ENCODE measurements at places on chromosomes 7 and 10.

DNA sequence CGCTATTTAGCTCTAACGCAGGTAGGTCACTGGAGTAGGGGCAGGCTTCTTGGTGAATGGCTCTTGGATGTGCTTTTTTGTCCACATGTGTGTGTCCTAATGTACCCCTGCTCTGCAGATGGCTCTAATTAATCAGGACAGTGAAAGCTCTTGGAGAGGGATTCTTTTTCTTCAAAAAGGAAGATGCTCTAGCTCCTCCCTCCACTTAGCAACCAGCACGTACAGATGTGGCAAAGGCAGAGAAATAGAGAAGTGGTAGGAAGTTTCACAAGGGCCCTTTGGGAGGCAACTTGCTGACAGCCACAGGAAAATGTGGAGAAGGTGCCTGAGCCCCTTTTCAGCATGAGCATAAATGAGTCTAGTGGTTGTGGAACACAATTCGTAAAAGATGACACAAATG lies 221.7 kb downstream of the PLXNA4 start:
- DNase-seq = peak; percentile 9

DNA sequence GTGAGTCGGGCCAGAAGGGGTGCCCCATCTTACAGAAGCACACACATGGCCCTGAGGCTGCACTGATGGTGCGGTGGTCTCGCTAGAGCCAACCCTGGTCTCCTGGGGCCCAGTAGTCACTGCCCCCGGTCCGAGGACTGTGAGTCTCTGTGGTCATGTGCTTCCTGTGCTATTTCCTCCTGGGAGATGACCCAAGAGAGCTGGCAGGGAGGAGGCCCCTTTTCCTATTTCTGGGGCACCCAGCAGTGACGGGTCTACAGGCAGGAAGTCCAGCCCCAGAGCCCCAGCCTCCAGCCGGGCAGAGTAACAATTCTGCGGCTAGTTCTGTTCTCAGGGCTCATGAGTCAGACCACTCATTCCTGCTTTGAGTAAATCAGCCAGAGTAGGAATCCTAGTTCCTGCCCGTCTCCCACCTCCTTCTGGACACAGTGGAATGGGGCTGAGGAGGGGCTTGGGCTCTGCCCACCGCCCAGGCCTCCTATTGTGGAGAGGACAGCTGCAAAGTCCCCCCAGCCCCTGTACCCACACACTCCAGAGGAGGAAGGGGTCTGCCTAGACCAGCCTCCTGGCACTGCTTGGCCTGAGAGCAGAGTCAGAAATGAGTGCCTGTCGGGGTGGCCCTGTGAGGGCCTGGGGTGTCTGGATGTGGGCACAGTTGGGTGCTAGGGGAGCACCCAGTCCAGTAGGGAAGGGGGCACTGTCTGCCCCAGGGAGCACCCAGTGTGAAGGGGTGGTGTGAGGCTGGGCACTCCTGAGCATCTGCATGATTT lies 80.5 kb upstream of the PPIF start:
- DNase-seq = peak; percentile 93

GRCh38 chr7:134462337-134462925 lies 3.5 kb upstream of the AKR1B1 start:
- DNase-seq = peak; percentile 89

GRCh38 chr10:88744002-88744401 lies 15.8 kb upstream of the LIPN start:
- no peak for DNase-seq

DNA sequence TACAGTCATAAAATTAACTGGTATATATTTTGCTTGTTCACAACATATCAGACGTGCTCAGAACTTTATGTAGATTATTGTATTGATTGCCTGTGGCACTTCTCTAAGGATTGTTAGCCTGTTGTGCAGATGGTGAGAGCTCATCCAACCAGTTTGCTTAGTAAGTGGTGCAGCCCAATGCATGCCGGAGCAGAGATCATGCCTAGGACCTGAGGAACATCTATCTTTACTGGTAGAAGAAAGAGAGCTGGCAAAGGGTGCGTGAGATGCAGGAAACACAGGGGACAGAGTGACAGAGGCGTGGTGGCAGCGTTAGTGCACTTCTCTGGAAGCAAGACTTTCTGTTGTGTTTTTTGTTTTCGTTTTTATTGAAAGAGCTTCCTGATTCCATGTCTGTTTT lies 35.9 kb downstream of the CCM2 start:
- DNase-seq = no peak

GRCh38 chr7:27897001-27897400 lies 157.0 kb downstream of the TAX1BP1 start:
- DNase-seq = no peak

GRCh38 chr7:44150966-44151941 lies 10.1 kb upstream of the MYL7 start:
- DNase-seq = no peak

DNA sequence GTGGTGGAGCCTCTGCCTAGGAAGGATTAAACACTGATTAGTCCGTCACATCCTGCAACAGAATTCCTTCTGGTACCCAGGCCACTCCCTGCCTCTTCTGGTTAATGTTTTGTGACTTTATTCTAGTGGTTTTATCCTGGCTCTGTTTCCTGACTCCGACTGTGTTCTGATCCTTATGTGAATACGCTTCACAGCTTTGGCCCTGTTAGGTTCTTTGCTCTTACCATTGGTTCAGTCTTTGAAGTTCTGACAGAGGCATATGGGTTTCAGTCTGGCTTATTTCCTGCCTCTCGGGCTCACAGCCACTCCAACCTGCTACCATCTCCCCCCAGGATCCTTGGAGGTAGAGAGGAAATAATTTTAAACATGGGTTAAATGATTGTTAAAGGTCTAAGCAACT lies 23.2 kb upstream of the FGL2 start:
- no peak for DNase-seq

DNA sequence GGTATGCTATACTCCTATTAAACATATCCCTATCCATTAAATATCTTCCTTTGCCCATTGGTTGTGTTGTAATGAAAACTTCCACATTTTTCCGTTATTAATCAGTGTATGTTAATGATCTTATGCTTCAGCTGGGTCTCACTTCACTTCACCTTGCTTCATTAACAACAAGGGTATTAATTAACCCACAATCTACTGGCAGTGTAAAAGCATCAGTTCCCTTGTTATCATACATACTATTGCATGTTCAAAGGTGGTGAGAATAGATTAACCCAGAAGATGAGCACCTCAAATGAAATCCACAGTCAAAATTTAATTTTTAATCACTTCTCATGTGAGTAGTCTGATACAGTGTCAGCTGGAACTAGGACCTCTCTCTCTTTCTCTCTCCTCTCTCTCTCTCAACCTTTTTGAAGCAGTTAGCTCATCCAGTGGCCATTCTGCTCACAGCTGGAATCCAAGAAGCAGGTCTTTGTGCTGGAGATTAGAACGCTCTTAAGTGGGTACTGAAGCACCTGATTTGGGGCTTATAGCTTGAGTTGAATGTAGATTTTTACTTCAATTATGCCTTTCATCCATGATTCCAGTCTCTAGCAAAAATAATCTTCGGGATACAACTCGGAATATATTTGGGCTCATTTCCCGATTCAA lies 172.3 kb downstream of the RAPGEF5 start:
- DNase-seq = no peak

DNA sequence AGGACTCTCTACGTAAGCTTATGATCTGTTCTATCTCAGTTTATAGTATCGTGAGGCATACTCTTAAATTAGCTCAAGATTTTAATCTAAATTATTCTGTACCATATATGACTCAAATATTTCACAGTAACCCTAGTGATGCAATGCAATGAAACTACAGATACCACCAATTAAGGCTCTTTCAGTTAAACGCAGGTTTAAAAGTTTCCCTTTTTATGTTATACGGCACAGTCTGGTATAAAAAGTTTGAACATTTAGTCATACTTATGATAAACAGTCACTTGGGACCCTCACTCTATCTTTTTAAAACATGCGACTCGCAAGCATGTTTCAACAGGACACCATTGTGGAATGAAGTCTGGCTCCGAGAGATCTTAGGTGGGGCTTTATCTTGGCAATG lies 107.2 kb downstream of the CDK6 start:
- peak; percentile 51 for DNase-seq

- DNase-seq = no peak
Observed at GRCh38 chr7:710161-710560, 16.3 kb upstream of the DNAAF5 start.

- DNase-seq = no peak
Observed at GRCh38 chr7:107133396-107133795, 35.4 kb upstream of the HBP1 start.

GRCh38 chr10:95536017-95536416 lies 25.2 kb downstream of the SORBS1 start:
- DNase-seq = no peak

Data from fibroblast of skin of scalp (primary cell).